ENCODE measurements at places on chromosomes 4 and X.
A peak's percentile ranks its signal among the peaks of the same experiment; 100 is the strongest.

DNA sequence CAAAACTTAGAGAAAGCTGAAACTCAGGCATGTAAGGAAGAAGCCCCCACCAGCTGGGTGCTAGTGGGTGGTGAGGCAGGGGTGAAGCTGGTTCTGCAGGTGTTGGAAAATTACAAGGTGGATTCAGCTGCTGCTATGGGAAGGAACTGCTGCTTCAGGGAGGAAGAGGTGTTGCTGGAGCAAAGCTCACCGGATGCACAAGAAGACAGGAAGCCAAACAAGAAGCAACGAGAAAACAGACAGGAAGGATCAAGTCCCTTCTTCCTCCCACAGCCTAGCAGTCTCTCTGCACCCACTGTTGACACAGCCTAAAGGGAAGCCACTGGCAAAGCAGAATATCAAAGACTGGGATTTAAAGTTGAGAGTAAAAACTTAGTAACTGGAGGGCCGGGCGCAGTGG, 100.2 kb upstream of the JADE1 start:
- peak; percentile 11 for DNase-seq

- DNase-seq: no peak
Observed at GRCh38 chrX:150886381-150886780, 12.1 kb downstream of the CD99L2 start.

- DNase-seq: peak; percentile 50
Observed at GRCh38 chr4:181143250-181143854, 1099.8 kb upstream of the TENM3 start.

- no peak for DNase-seq
Observed at GRCh38 chr4:140743194-140743931, 12.8 kb downstream of the TBC1D9 start.

GRCh38 chr4:145423017-145423708, 58.5 kb upstream of the SMAD1 start:
- DNase-seq: no peak

DNA sequence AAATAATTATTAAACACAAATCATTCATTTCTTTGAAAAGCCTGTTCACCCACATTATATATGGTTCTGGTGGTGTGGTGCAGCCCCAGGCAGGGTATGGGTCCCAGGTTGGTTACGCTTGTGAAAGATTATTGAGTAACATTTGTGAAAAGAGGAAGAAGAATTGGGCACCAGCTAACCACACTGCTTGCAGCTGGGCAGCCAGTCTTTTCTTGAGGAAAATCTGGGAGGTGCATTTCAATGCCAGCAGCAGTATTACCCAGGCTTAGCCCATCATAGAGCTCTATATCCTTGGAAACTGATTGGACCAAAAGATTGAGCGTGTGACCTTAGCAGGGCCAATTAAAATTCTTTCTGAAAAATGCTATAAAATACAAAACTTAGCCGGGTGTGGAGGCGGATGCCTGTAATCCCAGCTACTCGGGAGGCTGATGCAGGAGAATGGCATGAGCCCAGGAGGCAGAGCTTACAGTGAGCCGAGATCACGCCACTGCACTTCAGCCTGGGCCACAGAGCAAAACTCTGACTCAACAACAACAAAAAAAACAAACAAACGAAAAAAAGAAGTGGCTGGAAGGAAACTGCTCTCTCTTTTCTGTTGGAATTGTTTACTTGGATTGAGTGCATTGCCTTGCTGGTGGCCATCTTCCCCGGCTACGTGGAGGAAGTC, 9.7 kb upstream of the PLAC8 start:
- no peak for DNase-seq

DNA sequence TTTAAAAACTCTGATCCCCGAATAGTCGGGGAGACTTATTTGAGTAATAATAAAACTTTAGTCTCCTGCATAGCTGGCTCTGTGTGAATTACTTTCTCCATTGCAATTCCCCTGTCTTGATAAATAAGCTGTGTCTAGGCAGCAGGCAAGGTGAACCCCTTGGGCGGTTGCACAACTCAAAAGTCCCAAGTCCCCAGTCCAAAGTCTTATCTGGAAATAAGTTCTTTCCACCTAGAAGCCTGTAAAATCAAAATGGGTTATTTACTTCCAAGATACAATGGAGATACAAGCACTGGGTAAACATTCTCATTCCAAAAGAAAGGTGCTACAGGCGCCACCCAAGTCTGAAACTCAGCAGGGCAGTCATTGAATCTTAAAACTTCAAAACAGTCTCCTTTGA, 10.1 kb upstream of the PNMA5 start:
- no peak for DNase-seq

GRCh38 chr4:2412534-2412884, 5.9 kb downstream of the ZFYVE28 start:
- DNase-seq: peak; percentile 22

GRCh38 chrX:80799584-80799983, 10.1 kb downstream of the BRWD3 start:
- DNase-seq: no peak

GRCh38 chrX:71111141-71111843, at the start of gene IL2RG:
IL2RG (minus strand) TSS chrX:71111577; CDS start chrX:71111539, 38 bp downstream.
- DNase-seq: peak; percentile 89

GRCh38 chr4:57369446-57369845, 259.3 kb upstream of the IGFBP7 start:
- no peak for DNase-seq

GRCh38 chrX:19462231-19462630, 53.1 kb downstream of the MAP3K15 start:
- no peak for DNase-seq

DNA sequence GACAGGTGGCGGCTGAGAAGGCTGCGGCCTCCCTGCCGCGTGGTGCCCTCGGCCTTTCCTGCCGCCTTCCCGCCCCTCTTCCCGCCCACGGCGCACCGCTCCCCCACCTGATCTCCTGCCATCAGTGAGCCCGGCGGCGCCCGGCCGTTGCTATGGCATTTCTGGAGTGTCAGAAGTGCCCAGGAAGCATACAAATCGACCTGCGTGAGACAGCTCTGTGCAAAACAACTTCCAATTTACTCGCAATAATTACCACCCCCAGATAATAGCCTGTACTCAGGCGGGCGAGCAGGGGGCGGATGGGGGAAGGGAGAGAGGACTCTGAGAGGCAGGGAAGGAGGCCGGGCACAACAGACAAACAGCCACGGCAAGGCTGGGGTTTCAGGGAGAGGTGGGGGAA, 16.6 kb upstream of the ERCC6L start:
- DNase-seq: no peak

- no peak for DNase-seq
Observed at GRCh38 chrX:56782352-56782751, 53.3 kb downstream of the NBDY start.

- DNase-seq: no peak
Observed at GRCh38 chr4:189615217-189615663, 325.4 kb upstream of the FRG1 start.

DNA sequence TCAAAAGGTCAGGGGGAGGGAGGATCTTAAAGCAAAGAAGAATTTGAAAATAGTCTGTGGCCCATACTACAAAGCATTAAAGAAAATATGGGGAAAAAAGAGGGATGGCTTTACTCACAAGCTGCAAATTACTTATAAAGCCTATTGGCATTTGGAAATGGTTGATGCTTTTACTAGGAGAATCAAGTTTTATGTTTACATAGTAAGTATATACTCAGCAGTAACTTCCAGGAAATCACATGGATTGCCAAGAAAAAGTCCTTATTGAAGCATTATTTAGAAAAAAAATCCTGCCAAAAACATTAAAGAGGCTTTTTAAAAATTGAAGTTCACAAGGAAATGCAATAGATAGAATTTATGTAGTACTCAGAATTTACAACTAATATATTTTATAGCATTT, 8.4 kb upstream of the SH3RF1 start:
- no peak for DNase-seq

- DNase-seq: no peak
Observed at GRCh38 chrX:11172415-11172814, 61.3 kb downstream of the HCCS start.

DNA sequence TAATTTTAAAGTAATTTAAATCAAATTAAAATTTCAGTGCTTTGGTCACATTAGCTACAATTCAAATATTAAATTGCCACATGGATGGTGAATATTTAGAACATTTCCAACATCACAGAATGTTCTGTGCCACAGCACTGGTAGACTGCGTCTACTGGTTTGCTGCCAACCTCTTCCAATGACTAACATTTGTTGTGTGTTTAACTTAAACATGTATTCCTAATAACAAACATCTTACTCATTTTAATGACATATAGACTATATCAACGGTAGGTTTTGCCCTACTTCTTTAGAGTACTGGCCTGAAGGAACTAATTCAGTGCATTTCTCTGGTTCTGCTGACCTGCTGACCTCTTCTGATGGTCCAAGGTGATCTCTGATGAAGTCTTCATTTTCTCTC, 157.6 kb downstream of the DCK start:
- DNase-seq: no peak

DNA sequence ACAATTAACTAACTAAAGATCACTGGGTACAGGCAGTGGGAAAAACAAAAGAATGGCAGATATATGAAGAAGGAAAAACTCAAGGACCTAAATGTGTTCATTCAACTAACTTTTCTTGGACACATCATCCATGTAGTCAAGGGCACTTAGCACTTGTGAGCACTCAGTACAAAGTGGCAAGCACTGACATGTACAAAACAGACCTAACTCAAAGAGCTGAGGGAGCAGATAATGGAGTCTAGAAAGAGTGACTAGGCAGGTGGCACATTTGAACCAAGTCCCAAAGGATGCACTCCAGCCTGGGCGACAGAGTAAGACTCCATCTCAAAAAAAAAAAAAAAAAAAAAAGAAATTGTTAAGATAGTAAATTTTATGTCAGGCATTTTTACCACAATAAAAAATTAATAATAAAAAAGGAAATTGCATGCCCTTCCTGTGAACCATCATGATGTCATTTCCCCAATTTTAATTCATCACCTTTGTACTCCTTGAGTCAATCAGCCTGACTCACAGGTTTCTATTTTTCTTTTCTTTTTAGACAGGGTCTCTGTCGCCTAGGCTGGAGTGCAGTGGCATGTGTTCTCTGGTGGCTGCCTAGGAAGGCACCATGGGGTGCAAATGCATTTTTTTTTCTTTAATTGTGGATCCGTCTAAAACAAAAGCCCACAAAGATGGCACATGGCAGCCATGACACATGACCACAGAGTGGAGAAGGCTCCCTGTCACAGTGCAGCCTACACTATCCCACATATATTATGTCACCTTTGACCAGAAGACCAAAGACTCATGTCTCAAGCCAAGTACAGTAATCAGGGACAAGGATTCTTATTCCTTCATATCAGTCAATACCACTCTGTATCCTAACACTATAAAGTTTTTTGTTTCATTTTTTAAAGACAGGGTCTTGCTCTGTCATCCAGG, 91.9 kb downstream of the CHST7 start:
- no peak for DNase-seq

DNA sequence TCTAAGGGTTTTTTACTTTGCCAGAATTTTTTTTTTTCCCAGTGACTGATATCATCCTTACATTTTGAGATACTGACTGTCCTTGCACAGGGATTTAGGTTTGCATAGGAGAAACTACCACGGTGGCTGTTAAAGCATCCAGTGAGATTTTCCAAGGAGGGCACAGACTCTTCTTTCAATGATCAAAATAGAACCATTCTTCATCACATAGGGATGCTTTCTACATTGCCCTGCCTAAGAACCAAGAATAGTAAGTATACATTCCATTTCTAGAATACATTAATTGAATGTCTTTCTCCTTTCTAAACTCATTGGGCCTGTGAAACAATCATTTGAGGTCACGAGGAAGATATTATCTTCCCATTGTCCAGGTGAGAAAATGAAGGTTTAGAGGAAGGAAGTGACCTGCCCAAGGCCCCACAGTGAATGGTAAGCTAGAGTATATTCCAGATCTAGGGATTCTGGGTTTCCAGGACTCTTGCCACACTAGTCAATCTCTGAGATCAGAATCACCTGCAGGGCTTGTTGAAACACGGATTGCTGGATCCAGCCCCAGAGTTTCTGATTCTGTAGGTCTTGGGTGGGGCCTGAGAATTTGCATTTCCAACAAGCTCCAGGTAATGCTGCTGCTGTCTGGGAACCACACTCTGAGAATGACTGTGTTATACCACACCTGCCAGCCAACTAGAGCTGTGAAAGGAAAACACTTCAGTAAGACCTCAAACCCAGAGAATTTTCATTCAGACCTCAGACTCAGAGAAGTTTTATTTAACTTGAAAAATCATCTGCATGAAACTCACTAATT, 17.7 kb upstream of the TMEM154 start:
- DNase-seq: no peak

GRCh38 chrX:152989292-152989658, 4.6 kb downstream of the PNMA5 start:
- DNase-seq: no peak

Data from stimulated activated naive CD4-positive, alpha-beta T cell (primary cell).